Forelimb muscle (tissue), 1 donor: ENCODE measurements at places on chromosomes 13 and 19. TPM values are rescaled to one million over a fixed set of nuclear protein-coding genes. Genes with fewer than 3 reads are reported as not detected.

The WDR88 gene
- polyA plus RNA-seq: 0.56 TPM

The KCTD15 gene
- 32.2 TPM for polyA plus RNA-seq

The ZNF714 gene
- polyA plus RNA-seq: 11.6 TPM

DNA sequence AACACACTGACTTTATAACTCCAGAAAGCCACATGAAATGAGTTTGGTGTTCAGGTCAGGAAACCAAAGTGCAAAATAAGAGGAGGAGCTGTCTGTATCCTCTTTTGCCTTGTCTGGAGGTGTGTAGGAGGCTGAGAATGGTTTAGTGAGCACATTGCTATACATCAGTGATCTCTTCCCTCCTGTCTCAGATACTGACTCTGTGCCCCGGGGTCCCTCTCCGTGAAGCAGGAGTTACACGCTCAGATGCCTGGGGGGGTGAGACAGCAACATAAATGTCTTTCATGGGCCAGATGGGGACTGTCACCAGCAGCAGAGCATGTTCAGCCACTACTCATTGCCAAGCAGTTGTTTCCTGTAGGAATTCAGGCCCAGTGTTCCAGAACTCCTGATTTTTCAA, 285.4 kb downstream of the ATP8A2 start:
- DNase-seq: no peak

- DNase-seq: no peak
These were observed 10.6 kb downstream of the RFC3 start for GRCh38 chr13:33828431-33829129.

- no peak for DNase-seq
These were observed 4.4 kb upstream of the PLEKHF1 start for GRCh38 chr19:29660835-29661234.

DNA sequence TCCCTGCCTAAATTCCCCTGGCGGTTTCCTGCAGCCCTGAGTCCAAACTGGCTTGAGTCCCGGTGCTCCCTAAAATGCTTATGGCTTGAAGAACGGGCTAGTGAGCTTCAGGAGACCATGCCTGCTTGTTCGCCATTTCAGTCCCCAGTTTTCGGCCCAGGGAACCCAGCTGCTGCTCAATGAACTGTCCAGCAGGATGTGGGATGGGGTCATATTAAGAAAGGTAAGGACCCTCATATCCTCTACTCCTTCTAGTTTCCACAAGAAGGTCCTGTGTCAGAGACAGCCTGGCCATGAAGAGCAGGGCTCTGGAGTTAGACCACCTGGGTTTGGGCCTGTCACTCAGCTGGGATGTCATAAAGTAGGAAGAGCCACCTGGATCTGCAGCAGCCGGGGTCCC, 17.0 kb upstream of the SPC24 start:
- no peak for DNase-seq

GRCh38 chr19:44891016-44891882, at the start of gene TOMM40:
TSS of gene TOMM40 (plus strand) at chr19:44891254. CDS start at chr19:44891416, 162 bp downstream.
- peak; percentile 99 for DNase-seq

DNA sequence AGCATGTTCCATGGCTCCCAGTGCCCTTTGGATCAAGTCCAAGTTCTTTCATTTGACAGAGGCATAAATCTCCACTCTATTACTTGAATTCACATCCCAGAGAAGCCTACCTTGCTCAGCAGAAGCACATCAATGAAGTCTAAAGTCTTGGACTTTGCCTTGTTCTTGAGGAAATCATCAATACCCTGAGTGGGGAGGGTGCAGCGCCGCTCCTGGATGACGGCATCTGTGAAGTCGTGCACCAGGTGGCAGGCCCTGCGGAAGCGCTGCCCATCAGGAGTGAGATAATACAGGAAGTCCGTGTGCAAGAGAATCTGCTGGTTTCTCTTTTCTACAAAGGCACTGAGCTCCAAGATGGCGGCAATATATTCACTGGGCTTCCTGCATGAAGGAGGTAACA, 10.6 kb downstream of the CYP4F11 start:
- DNase-seq: no peak

- DNase-seq: no peak
These were observed 299.2 kb downstream of the OLFM4 start for GRCh38 chr13:53327680-53328315.

DNA sequence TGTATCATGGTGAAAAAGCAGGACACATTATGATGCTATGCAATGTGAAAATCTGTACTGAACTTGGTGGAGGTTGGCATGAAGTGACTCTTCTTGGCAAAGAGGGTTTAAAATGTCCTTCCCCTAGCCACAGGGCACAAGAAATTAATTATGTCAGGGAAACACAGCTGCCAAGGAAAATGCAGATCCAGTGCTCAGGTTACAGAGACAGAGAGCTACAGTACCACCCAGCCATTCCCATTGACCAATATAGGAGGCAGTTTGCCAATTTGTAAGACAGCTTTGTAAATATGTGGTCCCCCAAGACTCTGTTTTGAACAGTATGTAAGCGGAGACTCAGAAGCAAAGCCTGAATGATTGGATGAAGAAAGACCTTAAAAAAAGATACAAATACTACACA, 69.4 kb upstream of the KLF12 start:
- no peak for DNase-seq

DNA sequence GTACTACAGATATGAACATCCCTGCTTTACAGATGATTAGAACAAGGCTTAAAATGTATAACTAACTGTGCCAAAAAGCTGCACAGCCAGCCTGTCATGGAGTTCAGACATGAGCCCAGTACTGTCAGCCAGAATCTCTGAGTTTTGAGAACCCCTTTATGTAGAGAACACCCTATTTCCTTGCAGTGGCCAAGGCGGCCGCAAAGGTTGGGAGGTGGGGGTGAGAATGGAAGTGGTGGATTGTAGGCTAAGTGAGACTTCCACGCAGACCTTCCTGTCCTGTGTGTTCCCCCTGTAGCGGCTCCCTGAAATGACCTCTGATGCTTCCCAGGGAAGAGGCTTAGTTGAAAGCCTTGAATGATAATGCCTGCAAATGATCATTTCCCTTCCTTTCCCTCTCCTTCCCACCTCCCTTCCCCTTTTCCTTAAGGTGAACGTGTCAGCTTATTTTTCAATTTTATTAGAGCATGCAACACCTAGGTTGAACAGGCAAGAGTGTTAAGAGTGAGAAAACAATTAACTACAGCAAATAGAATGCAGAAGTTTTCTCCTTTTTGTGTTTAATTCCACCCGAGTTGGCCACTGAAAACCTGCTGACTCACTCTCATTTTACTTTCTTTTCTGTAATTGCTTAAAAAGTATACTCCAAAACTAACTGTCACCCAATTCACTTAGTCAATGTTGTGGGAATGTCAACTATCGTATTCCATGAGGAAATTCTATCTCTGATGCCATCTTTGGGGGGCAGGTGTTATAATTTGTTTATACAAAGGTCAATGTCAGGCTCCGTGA, 167.0 kb upstream of the EDNRB start:
- no peak for DNase-seq

DNA sequence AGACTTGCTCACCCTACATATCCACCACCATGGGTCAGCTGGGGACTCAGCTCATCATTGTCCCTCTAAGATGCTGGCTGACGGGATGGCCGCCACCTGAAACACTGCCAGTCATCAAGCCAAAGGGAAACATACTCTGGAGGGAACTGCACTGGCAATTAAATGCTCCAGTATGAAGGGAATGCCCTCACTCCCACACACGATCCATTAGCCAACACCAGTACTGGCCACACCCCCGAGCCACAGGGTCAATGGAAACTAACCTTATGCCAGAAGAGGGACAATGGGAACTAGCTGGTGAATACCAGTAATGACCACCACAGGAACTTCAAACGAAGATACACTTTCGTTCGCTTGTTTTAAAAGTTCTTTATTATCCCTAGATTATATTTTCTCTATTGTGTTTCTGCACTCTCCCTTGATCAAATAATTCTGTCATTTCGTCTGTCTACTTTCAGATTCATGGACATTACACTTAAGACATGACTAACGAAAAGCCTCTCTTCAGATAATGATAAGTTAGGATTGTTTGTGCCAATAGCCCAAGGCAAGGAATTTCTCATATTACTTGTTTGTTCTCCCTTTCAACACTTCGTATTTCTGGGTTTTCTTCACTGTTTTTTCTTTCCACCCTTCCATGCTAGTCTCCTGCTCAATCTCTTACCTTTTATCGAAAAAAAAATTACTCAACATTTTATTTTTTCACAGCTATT, 1.7 kb upstream of the ZNF507 start:
- no peak for DNase-seq
